GM03348 (cell line): ENCODE measurements at places on chromosomes 16 and 17.

DNA sequence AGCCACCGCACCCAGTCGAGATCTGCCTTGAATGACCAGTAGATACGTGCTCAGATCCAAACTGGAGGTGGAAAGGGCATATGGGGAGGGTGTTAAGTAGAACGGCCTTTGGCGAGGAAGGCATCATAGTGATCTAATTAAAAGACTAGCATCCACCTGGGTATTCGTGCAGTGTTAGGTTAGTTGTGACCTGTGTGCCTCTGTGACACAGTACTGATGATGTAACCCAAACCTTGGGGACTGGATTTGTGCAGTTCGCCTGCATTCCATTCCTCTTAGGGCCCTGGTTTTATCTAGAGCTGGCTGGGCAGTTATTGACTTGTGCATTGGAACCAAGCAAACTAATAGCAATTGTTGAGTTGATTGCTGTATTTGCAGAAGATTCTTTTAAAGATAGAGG, 47.9 kb downstream of the SNX29 start:
- DNase-seq, result no peak

- no peak for DNase-seq
Measured at GRCh38 chr17:72426321-72426720, 305.5 kb downstream of the SOX9 start.

DNA sequence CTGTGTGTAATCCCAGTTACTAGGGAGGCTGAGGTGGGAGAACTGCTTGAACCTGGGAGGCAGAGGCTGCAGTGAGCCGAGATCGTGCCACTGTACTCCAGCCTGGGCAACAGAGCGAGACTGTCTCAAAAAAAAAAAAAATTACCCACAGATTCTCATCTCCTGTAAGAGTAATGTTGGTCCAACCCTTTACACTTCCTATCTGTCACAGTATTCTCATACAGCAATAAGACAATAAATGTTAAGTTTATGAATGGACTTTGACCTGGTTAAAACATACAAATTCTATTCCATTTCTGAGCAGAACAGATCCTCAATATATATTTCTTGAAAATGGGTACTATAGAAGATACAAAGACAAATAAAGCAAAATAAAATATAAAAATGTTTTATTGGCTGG, 30.4 kb upstream of the TAOK1 start:
- no peak for DNase-seq

DNA sequence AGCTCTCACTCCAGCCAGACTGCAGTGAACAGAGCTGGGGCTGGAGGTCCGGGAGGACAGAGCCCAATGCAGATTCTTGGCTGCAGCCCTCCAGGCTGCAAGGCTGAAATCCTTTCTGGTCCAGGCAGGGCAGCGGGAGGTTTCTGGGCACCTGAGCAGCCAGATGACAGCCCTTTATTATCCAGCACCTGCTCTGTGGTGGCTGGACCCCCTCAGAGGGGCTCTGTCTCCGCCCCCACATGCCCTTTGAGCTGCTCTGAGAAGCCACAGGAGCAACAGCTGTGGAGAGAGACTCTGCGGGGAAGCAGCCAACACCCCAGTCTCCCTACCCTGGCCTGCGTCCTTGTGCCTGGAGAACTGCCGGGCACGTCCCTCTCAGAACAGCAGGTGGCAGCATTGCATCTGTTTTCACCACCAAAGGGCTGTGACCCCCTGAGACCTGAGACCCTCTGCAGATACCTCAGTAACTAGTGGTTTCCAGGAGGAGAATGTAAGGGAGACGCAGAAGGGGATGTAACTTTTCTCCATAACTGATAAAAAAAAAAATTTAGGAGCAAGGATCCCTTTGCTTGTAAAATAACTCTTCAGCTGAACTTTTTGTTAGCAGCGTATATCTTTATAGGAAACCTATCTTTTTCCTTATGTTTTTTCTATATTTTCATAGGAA, 3.7 kb upstream of the CNP start:
- peak; percentile 89 for DNase-seq

- no peak for DNase-seq
Measured at GRCh38 chr16:68408967-68409366, 39.3 kb downstream of the SMPD3 start.

DNA sequence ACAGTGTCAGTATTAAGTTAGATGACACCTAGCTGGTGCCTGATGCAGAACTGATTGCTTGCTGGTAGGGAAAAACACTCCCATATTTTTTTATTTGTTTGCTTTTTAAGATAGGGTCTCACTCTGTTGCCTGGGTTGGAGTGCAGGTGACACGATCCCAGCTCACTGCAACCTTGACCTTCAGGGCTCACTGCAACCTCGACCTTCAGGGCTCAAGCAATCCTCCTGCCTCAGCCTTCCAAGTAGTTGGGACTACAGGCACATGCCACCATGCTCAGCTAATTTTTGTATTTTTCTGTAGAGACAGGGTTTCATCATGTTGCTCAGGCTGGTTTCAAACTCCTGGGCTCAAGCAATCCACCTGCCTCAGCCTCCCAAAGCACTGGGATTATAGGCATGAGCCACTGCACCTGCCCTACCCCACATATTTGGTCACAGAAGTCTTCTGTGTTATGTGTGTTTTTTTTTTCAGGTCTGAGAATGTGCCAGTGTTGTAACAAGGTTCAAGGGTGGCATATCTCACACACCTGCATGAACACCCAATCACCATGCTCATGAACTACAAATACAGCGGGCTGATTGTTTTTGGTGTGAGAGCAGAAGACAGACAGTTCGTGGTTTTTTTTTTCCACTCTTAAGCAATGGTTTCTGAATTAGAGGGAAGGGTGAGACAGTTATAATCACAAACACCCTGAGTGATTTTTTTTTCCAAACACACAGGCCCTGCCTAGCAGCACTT, 22.8 kb downstream of the SPAG9 start:
- DNase-seq, result no peak

- DNase-seq, result no peak
Measured at GRCh38 chr17:726271-726919, 6.0 kb upstream of the TLCD3A start.

DNA sequence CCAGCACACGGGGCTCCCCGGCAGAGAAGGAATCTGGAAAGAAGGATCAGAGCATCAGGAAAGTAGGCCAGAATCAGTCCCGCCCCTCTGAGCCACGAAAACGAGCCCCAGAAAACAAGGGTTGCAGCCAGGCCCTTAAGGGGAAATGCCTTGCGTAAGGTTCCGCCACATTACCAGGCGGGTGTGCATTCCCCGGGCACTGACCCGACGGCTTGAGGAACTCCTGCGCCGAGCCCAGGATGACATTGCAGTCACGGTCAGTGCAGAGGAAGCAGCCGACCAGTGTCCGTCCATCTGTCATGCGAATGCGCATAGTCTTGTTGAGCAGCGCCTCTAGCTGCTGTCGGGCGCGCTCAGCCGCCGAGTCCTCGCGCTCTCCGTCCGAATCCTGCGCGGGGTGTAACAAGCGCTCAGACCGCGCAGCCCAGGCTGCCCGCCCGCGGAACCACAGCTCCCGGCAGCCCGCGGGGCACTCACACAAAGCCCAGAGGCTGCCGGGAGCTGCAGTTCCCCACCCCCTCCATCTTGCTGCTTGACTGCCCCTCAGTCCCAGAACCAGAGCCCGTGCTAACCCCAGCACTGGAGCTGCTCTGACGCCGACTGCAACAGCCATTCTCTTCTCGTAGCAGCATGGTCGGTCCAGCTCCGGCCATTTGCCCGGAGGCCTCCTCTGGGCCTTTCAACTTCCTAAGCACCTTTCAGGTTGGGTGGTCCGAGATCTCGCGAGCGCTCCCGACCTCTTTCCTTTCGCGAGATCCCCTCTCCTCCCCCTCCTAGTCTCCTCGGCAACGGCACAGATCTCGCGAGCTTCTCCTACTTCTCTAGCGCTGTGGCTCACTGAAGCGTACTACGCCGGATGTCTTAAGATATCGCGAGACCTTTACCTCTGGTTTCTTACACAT, at the start of gene NAA38:
Gene NAA38 (minus strand): TSS at position 749 of the 902 bp plus-strand sequence. CDS start 96 bp downstream, at position 653.
- peak; percentile 94 for DNase-seq

DNA sequence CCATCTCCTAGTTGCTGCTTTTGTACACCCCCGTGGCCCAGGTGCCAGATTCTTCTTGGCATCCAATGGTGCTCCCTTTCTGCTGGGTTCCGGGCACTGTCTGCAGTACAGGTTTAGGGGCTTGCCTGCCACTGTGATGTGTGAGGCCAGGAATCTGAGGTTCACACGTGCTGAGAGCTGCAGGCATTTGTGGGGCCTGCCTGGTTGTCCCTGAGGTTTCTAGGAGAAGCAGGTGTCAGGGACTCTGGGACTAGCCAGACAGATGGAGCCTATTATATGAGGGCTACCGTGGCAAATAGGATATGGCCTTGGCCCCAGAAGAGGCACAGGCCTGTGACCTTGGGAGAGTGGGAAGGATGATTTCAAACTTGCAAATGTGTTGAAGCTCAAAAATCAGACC, 29.3 kb downstream of the NDEL1 start:
- no peak for DNase-seq

DNA sequence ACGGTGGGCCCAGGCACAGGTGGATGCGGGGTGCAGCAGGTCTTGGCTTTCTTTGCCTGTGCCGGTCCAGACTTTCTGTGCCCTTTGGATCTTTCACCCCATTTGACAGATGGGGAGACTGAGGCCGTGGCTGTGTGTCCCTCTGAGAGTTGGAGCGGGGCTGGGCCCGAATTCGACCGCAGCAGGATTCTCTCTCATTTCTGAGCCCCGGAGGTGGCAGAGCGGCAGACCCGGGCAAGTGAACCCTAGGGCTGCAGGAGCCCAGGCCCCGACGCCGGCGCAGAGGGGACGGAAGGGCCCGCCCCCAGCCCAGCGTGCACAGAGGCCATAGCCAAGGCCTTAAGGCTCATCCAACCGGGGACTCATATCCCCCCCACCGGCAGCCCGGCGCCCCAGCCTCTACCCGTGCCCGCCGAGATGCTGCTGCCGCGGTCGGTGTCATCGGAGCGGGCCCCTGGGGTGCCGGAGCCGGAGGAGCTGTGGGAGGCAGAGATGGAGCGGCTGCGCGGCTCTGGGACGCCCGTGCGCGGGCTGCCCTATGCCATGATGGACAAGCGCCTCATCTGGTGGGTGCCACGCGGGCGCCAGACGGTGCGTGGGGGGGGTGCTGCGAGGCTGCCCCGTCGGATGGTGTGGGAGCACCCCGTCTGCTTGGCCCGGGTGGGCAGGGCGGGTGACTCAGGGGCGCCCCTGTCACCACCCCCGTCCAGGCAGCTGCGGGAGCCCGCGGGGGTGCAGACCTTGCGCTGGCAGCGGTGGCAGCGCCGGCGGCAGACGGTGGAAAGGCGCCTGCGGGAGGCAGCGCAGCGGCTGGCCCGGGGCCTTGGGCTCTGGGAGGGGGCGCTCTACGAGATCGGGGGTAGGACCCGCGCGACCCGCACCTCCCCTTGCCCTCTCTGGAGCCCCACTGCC, 857 bp downstream of the TMC8 start:
- DNase-seq, result peak; percentile 44

DNA sequence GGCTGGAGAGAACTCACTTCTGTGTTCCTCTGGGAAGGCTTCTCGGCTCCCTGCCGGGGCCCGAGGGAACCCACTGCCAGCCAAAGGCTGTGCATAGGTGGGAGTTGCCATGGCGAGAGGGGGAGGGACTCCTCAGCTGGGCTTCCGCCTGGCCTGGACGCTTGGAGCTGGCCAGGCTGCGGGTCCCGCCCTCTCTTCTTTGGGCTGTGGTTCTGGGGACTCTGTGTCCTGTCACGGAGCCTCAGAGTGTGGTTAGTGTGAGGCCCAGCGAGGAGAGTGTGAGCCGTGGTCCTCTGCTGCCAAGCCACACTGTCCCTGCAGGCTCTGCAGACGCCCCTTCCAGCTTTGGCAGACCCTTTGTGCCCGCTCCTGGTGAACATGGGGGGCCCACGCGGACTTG, 123.1 kb downstream of the OR1D5 start:
- no peak for DNase-seq

GRCh38 chr17:56171186-56171959, 18.1 kb downstream of the ANKFN1 start:
- no peak for DNase-seq

DNA sequence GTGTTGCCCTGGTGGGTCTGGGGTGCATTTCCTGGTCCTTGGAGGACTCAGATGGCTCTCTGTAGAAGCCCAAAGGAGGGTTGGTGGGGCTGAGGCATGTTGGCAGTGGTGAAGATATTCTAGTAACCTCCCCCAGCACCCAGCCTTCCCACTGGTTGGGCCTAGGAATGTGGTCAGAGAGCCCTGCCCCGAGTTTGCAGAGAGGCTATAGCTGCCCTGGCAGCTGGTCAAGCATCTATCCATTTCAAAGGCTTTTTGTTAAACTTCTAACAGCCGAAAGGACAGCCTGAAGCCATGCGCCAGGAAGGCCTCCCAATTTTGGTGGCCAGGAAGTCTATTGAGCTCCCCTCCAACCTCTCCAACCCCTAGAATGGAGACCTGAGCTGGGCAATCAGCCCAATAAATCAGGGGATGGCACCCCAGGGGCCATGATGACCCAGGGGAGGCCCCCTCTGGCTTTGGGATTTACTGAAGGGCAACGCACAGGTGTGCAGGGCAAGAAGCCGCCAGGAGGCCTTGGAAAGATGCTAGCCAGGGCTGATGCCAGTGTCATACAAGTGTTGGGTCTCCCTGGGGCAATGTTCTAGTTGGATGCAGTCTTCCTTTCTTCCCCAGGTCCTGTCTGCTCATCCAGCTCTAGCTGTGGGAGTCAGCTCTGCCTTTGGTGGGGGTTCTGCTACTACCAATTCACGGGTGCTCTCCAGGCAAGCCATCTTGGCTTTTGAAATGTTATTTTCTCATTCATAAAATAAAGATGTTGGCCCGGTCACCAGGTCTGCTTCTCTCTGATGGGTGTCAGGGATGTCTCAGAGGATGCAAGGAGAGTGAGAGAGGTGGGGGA, 30.9 kb upstream of the AXIN2 start:
- DNase-seq, result no peak

DNA sequence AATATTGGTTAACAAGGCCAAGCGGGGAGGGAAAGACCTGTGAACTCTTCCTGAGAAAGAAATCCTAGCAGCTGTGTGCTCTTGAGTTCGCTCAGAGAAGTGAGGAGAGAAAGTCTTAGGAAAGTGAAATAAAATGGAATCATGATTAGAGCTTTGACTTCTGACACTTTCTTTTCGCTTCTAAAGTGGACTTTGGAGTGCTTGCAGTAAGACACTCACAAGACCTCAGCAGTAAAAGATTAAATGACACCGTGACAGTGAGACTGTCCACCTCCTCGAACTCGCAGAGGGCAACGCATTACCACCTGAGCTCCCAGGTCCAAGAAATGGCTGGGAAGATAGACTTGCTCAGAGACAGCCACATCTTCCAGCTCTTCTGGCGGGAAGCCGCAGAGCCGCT, 71.2 kb downstream of the RNF213 start:
- no peak for DNase-seq

- DNase-seq, result no peak
Measured at GRCh38 chr16:70805380-70805779, 4.4 kb upstream of the VAC14 start.

GRCh38 chr17:33779234-33779591, 475.9 kb upstream of the CCL2 start:
- DNase-seq, result peak; percentile 78

GRCh38 chr17:10192461-10192860, 5.9 kb downstream of the GAS7 start:
- no peak for DNase-seq

- DNase-seq, result no peak
Measured at GRCh38 chr16:85712801-85713200, 24.0 kb upstream of the GINS2 start.

DNA sequence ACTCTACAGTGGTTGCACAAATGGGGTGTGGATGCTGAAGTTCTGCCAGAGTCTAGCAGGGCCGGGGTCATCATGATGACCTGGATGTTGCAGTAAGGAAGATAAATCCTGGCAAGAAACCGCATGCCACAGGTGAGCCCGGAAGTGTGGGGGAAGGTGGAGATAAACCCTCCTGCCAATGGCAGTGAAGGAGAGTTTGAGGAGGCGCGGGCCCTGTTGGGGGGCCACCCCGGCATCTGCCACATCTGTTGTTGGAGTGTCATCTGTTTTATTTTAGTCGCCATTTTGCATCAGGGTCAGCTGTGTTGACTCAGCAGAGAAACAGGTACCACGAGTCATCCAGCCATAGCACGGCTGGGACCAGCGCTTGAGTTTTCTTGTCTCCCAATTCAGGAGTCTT, 173.8 kb upstream of the CHMP6 start:
- peak; percentile 37 for DNase-seq
